Vagina (tissue), 2 donors: ENCODE measurements at places on chromosomes 3 and 15. TPM values are rescaled to one million over a fixed set of nuclear protein-coding genes. Genes with fewer than 3 reads are reported as not detected.

DNA sequence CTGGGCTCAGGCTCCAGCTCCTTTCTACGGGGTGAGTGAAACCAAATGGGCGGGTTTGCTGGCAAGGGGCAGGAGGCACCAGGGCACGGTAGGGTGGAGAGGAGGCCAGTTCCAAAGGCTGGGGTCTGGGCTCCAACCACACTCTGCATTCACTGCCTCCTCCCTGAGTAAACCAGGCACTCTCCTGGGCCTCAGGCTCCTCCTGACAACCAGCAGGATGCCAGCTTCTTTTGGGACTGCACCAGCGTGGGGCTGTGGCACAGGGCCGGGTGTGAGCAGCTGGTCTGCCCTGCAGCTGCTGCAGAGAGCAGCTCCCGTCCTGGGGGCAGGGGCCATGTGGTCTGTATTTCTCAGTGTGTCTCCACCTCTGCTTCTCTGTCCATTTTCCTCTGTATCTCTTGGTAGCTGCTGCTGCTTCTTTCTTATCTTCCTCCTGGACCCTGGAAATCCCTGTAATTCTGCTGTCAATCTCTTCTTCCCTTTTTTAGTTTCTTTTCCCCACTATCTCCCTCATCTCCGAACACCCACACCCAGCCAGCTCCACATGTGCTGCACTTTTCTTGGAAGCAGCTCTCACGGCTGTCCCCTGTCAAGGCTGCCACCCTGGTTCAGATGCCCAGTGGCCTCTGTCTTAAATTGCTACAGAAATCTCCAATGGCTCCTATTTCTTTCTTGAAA lies 54.9 kb upstream of the TBC1D21 start:
- DNase-seq = no peak
- no peaks in the 10 kb centered on the region for H3K36me3 ChIP-seq
- H3K4me3 ChIP-seq = no peak overlapping the region
- no peaks in the 10 kb centered on the region for H3K27me3 ChIP-seq
- H3K27ac ChIP-seq = no peak overlapping the region
- H3K4me1 ChIP-seq = no peaks in the 10 kb centered on the region

DNA sequence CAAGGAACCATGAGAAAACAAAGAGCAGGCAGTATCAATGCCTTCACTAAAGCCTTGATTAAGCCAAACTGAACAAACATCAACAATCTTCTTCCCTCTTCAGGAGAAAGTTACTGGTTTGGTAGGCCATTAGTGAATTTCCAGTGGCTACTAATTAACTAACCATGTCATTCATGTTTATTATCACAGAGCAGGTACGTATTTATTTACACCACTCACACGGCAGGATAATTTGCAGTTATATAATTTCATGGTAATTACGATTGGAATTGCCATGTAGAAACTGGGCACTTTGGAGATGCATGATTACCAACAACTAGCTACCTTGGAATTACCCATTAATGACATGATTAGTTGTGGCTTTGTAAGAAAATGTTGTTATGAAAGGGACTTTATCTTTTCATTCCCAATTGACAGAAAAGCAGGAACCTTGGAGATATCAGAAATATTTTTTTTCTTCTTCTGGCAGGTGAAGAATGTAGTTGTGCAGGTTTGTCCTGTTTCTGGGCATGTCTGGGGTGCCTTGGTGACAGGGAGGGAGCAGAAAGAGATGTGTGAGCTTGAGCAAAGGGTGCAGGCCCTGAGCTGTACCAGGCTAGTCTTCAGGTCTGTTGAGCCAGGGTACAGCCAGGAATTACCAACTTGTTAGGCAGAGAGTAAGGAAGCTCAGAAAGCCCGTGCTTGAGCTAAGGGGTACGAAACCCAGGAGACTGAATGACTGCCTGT lies 310.7 kb downstream of the RORA start:
- peak overlapping the region; percentile 77 for H3K27ac ChIP-seq
- no peak overlapping the region for H3K4me3 ChIP-seq
- H3K27me3 ChIP-seq = no peaks in the 10 kb centered on the region
- peaks cover 35% of the 10 kb centered on the region for H3K4me1 ChIP-seq
- no peaks in the 10 kb centered on the region for H3K36me3 ChIP-seq

SLC6A1 gene
- 2.0 TPM for total RNA-seq

FILIP1L gene
- total RNA-seq = 41.5 TPM

HDGFL3 gene
- 27.7 TPM for total RNA-seq
